ENCODE measurements at places on chromosomes 1 and 21.

GRCh38 chr1:218350035-218350525 is 4.9 kb downstream of the TGFB2 start:
- DNase-seq = no peak

DNA sequence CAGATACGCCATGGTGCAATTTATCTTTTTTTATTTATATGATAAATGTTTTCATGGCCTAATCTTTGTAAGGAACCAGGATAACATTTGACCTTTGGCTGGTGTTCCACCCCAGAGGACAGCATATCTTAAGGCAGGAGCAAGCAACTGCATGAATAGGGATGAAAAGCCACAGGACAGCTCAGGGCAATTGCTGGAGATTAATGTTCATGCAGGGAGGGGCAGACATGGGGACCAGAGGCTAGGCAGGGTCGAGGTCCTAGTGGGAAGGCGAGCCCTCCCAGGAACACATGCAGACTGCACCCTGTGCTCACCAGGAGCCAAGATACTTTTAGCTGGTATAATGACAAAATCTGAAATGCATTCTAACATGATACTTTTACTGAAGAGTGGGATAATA is 74.4 kb upstream of the HAO2 start:
- no peak for DNase-seq

- no peak for DNase-seq
Measured at GRCh38 chr1:200862713-200863415, 9.9 kb upstream of the GPR25 start.

GRCh38 chr1:223832637-223832943 is 13.2 kb downstream of the TP53BP2 start:
- no peak for DNase-seq

DNA sequence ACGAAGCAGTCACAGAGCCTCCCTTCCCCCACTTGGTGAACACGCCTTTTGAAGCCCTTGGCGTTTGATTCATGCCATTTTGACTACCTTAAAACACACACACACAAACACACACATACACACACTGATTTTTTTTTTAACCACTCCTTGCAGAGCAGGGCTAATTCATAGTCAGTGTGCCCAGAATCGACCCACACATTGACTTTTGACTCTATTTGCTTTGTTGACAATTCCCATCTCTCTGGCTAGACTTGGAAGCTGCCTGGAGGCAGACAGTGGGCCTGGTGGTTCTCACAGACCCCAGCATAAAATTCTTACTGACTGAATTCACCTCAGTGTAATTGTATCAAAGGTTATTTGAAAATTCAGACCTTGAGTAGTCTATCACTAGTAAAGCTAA is 30.3 kb downstream of the CAPN8 start:
- DNase-seq = no peak

DNA sequence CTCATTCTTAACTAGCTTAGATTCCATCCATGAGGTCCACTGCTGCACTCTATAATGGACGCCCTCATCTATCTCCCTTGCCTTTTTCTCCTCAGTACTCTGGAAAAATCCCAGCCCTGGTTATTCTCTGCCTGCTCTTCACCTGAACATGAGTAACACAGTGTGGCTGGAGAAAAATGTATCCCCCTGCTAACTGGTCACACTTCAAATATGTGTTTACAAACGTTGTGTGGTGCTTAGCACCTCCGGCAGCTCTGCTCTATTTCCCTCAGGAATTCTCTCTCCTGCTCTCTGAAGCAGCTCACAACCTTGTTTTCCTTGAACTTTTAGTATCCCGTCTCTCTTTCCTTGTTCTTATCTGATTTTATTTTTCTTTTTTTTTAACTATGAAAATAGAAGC is 4.1 kb downstream of the SCCPDH start:
- DNase-seq = no peak

DNA sequence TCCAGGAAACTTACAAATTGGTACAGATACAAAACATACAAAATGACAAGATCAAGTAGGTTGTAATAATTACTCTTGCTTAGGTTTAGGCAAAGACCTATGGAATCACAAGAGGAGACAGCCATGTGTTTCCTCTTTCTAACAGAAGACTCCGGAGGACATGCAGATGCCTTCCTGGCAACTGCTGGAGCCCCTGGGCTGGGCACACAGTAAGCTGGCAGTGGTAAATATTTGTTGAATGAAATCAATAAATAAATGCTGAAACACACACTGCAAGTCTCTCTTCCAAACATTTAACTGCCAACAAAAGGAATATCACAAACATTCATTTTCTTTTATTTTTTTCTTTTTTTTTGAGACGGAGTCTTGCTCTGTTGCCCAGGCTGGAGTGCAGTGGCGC is 149.4 kb downstream of the SLC45A1 start:
- DNase-seq = no peak

GRCh38 chr1:115545791-115546733 is 95.7 kb upstream of the VANGL1 start:
- DNase-seq = no peak

GRCh38 chr1:100343897-100344296 is 8.4 kb upstream of the CDC14A start:
- DNase-seq = no peak

DNA sequence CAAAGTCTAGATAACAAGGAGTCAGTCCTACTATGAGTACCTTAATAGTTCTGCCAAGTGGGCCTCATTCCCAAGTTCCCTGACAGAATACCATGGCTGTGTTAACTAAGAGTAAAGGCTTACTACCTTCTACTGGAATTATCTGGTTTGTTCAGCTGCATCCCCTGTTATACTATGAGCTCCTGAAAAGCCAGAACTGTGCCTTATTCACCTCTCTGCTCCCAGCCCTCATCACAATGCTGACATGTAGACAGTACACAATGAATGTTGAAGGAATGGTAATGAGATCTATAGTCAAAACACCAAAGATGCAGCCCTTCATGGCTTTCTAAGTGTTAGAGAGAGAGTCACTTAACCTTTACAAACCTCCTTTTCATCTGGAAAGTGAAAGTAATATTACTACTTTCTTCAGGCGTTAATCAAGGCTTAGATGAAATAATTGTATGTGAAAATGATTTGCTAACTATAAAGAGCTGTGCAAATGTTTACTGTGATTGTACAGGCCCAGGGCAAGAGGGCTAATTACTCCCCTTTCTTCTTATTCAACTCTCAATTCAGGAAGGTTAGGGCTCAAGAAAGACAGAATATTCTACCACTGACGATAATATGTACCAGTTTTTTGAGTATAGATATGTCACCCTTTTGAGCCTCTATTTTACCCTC is 70.3 kb upstream of the MROH9 start:
- DNase-seq = no peak

DNA sequence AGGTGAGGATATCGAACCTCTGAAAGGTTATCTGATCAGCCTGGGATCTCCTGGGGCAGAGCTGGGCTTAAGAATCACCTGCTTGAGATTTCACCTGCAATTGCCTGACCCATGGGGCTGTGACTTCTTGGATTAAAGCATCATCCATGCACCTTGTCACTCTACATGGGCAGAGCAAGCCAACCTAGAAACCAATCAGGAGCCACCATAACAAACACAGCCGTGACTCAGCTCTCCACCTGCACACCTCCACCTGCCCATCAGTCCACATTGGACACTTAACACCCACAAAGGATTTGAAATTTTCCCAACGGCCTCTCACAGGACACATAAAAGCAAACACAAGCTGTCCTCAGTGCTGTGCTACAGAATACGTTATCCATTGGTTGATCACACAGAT is 35.1 kb upstream of the ETS2 start:
- no peak for DNase-seq

GRCh38 chr1:151718011-151718431 is 1.4 kb upstream of the CELF3 start:
- no peak for DNase-seq

DNA sequence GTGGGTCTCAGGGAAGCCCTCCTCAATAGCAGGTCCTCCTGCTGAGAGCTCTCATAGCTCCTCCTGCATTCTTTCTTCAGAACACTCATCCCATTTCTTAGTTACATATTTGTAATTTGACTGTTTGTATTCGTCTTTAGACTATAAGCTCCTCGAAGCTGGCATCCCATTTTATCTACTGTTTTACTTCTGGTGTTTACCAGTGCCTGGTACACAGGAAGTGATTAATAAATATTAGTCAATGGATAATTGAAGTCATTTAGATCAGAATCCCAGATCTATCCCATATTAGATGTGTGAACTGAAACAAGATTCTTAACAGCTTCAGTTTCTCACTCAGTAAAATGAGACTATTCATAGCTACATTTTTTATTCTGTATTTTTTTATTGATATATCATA is 88.7 kb downstream of the PLPP3 start:
- no peak for DNase-seq

- DNase-seq = no peak
Measured at GRCh38 chr1:42052072-42052699, 101.0 kb upstream of the GUCA2B start.

GRCh38 chr1:3459051-3459908 is 4.8 kb downstream of the ARHGEF16 start:
- DNase-seq = no peak

- no peak for DNase-seq
Measured at GRCh38 chr21:44758141-44758561, 43.5 kb downstream of the UBE2G2 start.

DNA sequence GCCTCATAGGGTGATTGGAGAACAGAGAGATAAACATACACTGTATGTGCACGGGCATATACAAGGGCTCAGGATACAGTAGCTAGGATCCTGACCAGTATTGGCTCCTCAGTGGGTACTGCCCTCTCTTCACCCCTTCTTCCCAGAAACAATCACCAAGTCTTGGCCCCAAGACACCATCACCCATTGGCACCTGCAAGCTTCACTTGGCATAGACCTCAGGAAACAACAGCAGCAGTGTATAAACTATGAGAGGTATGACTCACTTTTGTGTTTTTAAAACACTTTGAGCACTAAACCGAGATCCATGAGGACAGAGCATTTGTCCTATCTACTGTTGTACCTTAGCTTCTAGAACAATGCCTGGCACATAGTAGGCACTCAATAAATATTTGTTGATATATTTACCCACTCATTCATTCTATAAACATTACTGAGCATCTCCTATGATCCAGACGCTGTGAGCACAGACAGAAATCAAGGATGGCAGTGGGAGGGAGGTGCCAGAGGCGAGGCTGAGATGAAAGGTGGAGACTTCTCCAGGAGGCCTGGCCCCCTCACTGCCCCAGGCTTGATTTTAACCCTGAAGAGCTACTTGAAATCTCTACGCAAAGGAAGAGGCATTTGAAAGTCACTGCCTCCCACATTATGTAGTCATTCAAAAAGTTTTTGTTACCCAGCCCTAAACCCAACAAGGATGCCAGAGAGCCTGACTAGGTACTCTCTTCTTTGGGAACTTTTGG is 95.2 kb downstream of the CAMK2N1 start:
- DNase-seq = no peak

DNA sequence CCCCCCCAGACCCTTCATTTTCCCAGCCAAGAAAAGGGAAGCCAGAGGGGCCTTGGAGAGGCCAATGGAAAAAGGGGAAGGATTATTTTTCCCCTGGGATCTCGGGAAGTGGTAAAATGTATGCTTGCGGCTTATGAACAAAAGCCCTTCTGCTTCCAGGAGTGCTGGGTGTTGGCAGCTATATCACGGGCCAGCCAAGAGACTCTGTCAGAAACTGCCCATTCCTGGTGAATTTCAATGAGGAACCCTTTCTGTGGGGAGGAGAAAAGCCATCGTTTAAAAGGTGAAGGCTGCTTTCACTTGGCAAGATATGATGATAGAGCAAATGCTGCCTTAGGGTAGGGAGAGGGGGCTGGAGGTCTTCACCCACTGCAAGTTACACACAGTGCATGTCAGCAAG is 69.7 kb upstream of the ZC3H12A start:
- DNase-seq = no peak

DNA sequence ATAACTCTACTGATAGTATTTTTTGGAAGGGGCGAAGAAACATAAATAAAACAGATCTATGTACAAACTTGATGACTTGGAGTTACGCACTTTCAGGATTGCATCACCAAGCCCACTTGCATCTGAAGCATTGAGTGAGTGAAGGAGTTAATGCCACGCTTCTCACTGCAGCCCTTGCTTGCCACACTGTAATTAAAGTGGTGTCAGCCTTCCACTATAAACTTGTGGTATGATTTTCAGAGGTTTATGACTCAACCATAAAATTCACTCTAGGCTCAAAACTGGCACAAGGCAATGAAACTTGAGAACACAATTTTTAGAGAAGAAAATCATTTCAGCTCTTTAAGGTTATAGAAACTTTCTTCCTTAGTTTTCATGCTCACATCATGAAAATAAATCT is 93.9 kb upstream of the PRMT6 start:
- no peak for DNase-seq

GRCh38 chr1:108719656-108720435 is 7.1 kb downstream of the FNDC7 start:
- DNase-seq = no peak

- no peak for DNase-seq
Measured at GRCh38 chr1:242582669-242583068, 58.2 kb upstream of the PLD5 start.

- no peak for DNase-seq
Measured at GRCh38 chr1:99180915-99181314, 83.4 kb upstream of the PLPPR4 start.

GRCh38 chr1:66489972-66490601 is 43.9 kb upstream of the SGIP1 start:
- no peak for DNase-seq

- no peak for DNase-seq
Measured at GRCh38 chr1:54016343-54017282, 1.4 kb downstream of the LDLRAD1 start.

DNA sequence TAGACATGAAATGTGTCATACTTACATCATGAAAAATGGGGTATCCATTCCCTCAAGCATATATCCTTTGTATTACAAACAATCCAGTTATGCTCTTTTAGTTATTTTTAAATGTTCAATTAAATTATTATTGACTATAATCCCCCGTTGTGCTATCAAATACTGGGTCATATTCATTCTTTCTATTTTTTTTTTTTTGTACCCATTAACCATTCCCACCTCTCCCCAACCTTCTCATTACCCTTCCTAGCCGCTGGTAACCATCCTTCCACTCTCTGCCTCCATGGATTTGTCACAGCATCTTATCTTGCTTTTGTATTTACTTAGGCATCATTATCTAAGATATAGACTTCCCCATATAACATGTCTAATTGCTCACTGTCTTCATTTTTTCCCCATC is 15.8 kb downstream of the ATG4C start:
- no peak for DNase-seq

- no peak for DNase-seq
Measured at GRCh38 chr1:180235502-180236239, 5.6 kb downstream of the LHX4 start.

GRCh38 chr1:3156936-3157335 is 87.9 kb downstream of the PRDM16 start:
- DNase-seq = no peak

GRCh38 chr1:167669209-167670124 is 39.4 kb downstream of the RCSD1 start:
- DNase-seq = no peak

DNA sequence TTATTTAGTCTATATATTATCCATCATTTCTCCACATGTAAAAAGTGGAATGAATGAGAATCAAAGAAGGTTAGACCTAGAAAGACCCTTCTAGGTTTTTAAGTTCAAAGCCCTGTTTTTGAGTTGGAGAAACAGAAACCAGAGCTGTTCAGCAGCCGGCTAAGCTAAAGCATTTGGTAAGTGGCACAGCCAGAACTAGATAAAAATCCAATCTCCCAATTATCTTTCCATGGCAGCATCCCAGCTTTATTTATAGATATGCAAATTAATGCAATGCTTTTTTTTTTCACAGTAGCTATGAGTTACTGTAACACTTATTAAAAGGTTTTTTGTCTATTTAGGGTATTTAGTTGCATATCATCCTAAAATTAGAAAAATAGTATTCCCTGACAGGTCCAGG is 85.1 kb downstream of the NIBAN1 start:
- DNase-seq = no peak
